Left lobe of liver (tissue), 2 donors: ENCODE measurements at places on chromosomes 3 and 15.
A peak's percentile ranks its signal among the peaks of the same experiment; 100 is the strongest.

DNA sequence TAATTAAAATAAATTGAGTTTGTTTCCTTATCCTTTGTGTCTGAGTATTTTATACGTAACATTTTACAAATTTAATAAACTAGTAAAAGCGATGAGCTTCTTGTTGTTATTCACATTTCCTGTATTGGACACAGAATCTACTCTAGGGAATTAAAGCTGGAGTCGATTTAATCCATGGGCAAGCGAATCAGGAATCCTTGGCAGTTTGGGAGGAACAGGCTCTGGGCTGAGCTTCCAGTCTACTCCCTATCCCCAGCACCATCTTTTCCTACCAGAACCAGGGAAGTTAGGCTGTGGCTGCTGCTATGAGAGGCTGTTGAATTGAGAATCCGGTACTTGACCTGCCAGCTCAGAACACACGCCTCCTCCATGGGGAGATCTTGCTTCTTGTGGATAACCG lies 437.3 kb upstream of the TPM1 start:
- DNase-seq: no peak

DNA sequence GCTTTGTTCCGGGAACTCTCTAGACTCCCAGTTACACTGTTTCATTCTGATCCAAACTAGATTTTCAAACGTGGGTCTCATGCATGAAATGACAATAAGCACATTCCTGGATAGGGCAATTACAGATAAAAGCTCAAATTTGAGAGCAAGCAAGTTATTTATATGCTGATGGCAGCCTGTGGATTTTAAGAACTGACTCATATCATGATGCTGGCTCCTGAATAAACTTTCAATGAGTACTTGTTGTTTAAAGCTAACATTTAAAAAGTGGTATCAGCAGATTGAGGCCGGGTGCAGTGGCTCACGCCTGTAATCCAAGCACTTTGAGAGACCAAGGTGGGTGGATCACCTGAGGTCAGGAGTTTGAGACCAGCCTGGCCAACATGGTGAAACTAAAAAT lies 66.6 kb downstream of the LEO1 start:
- no peak for DNase-seq

DNA sequence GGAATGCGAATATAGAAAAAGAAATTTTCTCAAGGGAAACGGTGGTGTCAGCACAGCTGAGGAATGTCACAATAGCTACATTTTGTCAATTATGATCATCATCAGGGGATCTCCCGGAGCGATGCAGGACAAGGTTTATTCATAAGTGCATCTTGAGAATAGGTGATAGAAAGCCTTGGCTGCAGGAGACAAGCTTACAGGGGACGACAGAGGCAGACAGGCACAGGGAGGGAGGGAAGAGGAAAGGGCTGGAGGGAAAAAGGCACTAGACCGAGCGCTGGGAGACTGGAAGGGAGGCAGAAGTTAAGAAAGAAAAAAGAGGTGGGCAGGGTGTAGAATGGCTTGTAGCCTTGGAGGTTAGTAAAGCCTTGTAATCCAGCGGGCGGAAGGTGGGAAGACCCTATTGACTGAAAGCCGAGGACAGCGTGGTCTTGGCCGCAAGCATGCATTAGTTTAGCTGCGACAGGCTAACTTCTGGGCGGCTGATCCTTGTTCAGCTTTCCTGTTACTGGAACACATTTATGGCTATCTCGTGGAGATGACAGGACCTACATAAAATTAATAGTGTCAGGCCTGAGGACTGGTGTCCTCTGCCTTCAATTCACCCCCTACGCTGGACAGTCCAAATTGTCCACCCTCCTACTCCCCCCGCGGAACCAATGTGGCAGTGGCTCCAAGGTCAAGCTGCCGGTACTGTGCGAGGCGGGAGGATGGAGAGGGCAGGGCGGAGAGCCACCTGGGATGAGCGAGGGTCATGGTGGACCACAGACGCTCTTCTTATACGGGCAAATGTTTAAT lies 1.4 kb upstream of the NECTIN3 start:
- DNase-seq: peak; percentile 52

- no peak for DNase-seq
These were observed 550 bp upstream of the CHD2 start for GRCh38 chr15:92899601-92899947.

DNA sequence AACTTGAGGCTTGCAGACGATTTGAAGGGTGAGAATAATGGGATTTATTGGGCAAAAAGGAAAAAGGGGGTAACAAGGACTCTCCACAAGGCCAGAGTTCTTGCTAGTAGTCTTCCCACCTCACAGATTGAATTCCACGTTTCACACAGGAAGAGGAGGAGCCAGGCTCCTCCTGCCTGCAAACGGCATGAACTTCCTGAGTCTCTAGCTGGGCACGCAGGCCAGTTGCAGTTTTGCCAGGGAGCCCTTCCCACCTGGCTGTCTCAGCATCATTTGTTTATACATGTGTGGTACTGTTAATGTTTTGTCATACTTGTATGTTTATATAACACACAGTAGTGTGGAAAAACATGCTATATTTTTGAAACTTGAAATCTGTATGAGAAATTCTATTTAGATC lies 155.0 kb downstream of the NLGN1 start:
- no peak for DNase-seq

DNA sequence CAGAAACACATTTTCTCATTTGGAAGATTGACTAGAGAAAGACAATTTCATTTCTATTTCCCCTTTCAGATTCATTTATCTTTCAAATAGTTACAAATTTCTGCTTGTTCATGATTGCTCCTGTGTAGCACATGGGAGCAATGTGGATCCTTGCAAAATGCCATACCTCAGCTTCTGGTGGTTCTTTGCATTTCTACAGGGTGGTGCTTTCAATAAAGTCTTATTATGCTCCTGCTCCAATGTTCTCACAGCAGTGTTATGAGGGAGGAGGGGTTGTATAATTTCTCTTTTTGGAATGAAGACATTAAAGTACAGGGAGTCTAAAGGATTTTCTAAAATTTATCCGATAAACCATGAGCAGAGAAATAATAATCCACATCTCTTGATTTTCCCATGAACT lies 280.1 kb upstream of the ATP10A start:
- no peak for DNase-seq

GRCh38 chr3:189834462-189834861 lies 203.3 kb downstream of the TP63 start:
- DNase-seq: no peak

- no peak for DNase-seq
These were observed 18.9 kb downstream of the CMTM6 start for GRCh38 chr3:32483772-32484171.

DNA sequence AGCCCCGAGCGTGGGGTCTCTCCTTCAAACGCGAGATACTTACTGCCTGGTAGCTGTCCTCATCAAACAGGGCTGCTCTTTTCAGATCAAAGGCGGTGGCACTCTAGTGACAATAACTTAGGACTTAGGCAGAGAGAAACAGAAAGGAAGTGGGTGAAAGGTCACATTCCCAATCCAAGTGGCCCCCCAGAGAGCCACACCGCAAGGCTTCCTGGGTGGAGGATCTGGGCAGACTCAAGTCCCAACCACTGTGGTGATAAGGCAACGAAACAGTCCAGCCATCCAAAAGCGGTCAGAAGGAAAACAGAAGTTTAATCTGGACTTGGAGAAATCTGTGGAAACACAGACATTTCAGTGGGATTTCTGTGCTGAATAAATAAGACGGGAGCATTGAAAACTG lies 227.2 kb downstream of the ADAMTS17 start:
- no peak for DNase-seq
